ENCODE measurements at places on chromosomes 13 and 19.

GRCh38 chr19:19461671-19462622 is 53.4 kb downstream of the TSSK6 start:
- no peak for DNase-seq

DNA sequence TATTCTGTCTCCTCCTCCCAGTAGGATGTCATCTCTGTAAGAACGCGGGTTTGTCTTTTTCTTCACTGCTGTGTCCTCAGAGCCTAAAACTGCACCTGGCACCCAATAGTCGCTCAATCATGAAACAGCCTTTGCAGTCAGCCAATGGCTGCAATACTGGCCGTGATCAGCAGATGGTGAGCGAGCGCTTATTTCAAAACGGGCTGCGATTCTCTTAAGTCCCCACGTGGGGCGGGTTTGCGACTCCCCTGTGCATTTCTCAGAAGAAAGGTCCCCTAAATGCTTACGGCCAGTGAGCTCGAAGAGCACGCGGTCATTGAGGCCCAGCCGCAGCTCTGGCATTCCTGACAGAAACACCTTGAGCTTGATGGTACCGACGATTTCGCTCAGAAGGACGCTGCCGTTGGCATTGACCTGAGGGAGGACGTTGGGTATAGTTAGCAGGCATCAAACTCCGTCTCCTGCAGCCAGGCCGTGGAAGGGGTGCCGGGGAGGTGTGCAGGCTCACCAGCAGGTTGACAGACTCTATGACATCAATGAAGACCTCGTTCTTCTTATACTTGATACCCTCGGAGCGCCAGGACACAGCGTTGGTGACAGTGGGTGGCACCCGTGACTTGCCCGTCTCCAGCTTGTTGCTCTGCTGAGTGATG is 6.0 kb downstream of the AP1M2 start:
- DNase-seq: peak; percentile 76

- no peak for DNase-seq
These were observed 6.3 kb downstream of the DPP9 start for GRCh38 chr19:4717191-4717965.

DNA sequence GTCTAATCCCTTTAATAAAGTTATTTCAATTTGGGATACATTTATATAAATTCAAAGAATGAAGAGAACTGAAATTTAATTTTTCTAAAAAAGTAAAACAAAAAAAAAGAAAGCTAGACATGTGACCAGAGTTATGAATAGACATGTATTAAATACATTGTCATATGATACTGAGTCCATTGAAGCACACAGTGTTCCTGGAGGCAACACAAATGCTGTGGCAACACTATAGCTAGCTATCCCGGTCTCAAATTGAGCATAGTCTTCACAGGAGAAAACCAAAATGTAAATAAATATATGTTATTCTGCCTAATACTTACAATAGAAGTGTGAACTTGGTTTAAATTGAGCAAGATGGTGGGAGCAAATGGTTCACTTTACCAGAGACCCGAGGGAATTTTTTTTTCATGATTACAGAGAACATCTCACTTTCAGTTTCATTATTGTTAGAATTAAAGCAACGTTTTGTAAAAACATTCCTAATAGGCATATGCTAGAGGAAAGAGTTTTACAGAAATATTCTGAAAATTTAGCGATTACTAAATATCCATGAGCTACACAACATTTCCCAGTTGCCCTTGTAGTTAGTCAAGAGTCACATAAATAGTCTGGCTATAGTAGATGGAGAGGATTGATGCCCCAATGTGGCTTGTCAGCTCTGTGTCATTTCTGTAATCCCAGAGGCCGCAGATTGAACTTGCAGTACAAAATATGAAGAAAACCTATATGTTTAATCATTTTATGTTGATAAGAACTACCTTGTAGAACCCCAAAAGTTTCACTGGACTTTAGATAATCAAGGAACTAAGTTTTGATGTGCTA is 775.7 kb upstream of the SPRY2 start:
- no peak for DNase-seq

GRCh38 chr19:1757468-1758230 is 4.3 kb downstream of the ONECUT3 start:
- DNase-seq: no peak

GRCh38 chr13:111110054-111110453 is 5.1 kb upstream of the ARHGEF7 start:
- DNase-seq: no peak

Data from anterior cingulate cortex (tissue), 58 donors.